ENCODE measurements at places on chromosomes 1 and 21.

DNA sequence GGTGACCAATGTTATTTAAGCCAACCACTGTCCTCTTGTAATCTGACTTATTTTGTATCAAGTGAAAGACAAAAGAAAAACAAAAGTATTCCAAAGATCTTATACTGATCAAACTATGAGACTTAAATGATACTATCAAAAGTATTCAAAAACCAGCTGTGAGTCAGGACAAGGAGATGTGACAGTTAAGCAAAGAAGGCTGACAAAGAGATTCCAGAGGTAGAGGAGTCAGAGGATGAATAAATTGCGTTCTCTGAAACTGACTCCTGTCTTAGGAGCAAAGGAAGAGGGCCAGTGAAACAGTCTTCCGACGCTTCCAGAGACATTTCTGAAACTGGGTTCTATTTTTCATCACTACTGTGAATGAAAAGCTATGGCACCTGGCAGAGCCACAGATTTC lies 20.9 kb downstream of the TMEM50B start:
- no peak for DNase-seq

DNA sequence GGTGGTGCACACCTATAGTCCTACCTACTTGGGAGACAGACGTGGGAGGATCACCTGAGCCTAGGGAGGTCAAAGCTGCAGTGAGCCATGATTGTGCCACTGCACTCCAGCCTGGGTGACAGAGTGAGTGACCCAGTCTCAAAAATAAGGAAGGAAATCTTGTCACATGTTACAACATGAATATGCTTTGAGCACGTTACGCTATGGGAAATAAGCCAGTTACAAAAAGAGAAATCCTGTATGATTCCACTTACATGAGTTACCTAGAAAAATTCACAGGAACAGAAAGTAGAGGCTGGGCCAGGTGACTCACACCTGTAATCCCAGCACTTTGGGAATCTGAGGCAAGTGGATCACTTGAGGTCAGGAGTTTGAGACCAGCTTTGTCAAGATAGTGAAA lies 6.7 kb upstream of the PADI6 start:
- DNase-seq, result no peak

DNA sequence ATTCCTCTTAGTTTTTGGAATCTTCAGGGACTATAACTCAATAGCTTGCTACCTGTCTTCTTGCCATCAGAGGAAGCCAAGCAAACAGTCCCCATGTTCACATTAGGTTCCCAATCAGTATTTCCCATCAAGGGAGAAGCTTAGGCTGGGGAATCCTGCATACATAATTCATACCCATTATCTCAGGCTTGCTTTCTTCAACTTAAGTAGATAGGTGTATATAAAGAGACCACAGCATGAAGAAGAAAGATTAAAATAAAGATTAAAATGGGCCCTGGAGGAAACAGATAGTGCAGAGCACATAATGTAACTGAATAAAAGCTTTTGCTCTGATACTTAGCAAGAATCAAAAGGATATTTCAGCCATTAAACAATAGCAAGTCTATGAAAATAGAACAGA lies 29.0 kb upstream of the KCNK1 start:
- no peak for DNase-seq

GRCh38 chr1:35499652-35500176 lies 57.5 kb downstream of the KIAA0319L start:
- DNase-seq, result no peak

- DNase-seq, result no peak
These were observed 16.4 kb downstream of the CD244 start for GRCh38 chr1:160846281-160846680.

- DNase-seq, result peak; percentile 81
These were observed 2.5 kb downstream of the MTHFR start for GRCh38 chr1:11802973-11803885.

DNA sequence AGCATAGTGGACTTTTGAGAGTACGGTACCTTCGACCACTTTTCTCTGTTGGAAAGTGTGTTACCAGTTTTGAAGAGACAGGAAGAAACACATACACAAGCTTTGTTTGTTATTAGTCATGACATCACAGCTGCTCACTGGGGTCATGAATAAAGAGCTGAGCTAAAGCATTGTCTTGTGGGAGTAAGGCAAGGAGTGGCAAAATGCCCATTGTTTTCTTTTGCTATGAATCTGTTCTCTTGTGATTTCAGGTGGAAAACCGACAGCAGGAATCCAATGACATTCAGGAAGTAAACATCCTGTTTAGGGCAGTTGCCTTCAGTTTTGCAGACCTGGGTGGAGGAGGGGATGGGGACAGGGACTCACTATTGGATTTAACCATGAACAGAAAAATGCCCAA lies 66.2 kb downstream of the RGL1 start:
- DNase-seq, result no peak

- peak; percentile 9 for DNase-seq
These were observed 228.9 kb upstream of the TMEM51 start for GRCh38 chr1:14924455-14925331.

DNA sequence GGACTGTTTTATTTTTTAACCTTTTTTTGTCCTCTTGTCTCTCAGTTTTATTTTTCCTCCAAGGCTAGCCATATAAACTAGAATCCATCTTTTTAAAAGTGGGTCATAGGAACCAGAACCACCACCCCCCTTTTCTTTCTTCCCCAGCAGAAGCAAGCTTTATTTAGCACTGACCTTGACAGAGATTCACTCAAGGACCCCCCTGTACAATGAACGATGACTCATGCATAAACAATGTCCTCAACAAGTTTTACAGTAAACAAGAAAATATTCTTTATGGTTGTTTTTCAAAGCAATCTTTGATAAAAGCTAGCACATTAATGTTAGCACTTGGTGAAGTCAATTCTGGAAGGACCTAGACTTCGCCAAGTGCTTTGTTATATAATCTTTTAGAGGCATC lies 14.1 kb downstream of the PKN2 start:
- no peak for DNase-seq

- no peak for DNase-seq
These were observed 130.4 kb upstream of the ARHGEF16 start for GRCh38 chr1:3323796-3324703.

- no peak for DNase-seq
These were observed 4.7 kb upstream of the ABCB10 start for GRCh38 chr1:229563241-229563640.

DNA sequence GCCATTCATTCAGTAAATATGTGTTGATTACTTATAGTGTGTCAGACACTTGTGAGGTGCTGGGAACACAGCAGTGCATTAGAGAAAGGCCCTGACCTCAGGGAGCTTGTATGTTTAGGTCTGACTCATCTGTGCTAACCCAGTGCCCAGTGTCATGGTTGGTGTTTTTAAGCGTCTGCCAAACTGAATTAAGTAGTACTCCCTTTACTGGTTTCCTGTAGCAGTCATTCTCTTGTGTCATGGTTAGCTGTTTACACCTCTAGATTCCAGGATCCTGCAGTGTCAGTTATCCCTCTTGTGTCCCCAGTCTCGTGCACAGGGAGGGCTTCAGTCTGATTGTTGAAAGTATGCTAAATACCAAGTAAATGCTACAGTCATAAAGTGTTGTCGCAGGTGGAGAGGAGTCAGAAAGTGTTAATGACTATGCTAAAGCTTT lies 14.2 kb downstream of the UCK2 start:
- no peak for DNase-seq

DNA sequence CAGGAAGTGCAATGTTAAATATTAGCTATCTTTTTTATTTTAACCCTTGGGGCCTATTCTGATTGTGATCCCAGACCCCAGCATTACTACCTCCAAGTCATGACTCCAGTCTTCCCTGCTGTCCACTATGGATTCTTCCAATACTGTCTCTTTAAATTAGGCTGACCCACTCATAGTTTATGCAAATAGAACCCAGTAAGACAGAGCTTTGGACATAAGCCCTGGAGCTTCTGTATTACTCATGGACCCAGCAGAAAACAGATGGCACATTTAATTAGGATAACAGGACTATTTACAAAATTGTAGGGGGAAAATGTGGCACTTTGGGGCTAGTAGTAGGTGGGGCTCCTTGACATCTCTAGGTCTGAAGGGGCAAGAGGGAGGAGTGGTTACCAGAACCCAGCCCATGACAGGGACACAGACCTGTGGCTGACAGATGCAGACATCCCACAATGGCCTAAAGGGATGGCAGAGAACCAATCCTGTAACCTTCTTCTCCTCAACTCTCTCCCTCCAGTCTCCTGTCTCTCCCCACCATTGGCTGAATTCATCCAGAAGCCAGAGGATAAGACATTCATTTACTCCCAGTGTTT lies 233.5 kb downstream of the OMA1 start:
- no peak for DNase-seq

DNA sequence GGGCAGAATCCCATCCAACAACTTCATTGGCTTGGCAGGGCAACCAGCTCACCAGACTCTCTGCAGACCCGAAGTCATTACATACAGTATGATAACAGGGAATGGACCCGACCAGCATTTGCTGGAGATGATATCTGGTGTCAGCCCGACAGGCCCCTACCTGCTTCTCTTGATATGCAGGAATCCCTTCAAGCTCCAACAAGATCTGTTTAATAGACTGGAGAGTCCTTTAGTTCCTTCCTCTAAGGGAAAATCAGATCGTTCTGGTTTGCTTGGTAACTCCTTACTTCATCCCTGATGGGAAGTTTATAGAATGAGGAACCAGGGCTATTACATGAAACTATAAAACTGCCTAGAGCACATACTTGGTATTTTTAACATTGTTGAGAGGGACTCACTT lies 61.2 kb downstream of the EDARADD start:
- DNase-seq, result no peak

DNA sequence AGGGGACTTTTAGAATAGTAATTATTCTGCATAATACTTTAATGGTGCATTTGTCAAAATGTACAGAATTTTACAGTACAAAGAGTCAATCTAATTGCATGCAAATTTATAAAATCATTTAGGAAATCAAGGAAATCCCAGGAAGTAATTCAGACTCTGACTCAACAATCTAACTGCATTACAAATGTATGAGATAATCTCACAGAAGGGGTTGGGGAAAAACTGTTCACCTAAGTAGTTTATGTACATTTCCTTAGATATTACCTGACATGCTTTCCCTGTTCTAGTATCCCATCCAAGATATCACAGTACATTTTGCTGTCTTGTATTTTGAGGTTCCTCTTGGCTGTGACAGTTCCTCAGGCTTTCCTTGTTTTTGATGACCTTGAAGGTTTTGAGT lies 4.7 kb downstream of the CRB1 start:
- no peak for DNase-seq

DNA sequence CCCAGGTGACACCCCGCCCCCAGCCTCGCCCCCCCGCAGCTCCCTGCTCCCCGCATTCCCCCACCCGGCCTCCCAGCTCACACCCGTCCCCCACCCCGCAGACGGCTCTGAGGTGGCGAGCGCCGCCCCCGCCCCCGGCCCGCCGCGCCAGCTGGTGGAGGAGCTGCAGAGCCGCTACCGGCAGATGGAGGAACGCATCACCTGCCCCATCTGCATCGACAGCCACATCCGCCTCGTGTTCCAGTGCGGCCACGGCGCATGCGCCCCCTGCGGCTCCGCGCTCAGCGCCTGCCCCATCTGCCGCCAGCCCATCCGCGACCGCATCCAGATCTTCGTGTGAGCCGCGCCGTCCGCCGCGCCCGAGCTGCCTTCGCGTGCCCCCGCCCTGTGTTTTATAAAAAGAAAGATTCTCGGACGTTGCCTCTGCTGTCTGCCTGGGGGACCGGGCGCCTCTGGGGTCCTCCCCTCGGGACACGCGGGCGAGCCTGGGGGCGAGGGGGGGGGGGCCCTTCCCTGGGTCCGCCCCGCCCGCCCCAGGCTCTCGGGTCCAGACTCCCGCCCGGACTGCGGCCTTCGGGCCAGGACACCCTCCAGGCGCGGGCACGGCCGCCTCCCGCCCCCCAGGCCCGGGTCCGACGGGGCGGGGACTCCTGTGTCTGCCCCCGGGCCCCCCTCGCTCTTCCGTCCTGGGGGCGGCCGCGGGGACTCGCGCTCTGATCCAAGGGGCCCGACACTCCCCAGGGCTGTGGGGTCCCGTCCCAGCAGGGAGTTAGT lies 1.6 kb upstream of the MMP23B start:
- peak; percentile 97 for DNase-seq

- no peak for DNase-seq
These were observed 112.9 kb downstream of the ZBTB18 start for GRCh38 chr1:244163861-244164510.

DNA sequence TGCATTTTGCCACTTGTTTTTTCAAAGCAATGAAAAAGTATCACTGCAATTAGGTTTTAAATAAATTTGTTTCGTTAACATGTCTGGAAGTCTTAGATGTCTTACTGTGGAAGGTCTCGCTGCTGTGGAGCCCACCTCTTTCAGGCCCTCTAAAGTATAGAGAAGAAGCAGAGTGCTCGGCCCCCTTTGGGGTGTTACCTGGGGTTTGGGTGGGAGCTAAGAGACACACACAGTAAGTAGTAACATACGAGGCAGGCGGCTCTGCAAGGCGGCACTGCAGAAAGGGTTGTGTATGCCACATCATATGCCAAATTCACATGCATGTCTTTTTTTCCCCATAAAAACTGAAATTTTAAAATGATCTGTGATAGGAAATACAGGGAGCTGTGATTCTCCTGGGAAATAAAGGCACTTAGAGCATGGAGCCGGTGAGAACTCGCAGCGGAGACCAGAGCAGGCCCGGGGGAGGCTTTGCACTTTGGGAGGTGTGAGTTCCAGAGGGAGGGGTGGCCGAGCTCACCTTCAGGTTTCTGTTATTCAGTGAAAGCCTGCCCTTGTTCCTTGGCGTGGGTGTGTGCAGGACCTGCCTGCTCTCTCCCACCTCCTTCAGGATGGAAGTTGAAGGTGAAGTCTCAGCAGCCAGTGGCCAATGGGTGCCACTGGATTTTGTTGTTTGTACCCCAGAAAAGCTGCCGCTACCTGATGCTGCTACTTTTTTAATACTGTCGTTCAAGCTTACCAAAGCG lies 35.7 kb upstream of the PWP2 start:
- no peak for DNase-seq

GRCh38 chr1:50861772-50862171 lies 98.3 kb downstream of the FAF1 start:
- DNase-seq, result no peak

- no peak for DNase-seq
These were observed 5.5 kb downstream of the TRMT1L start for GRCh38 chr1:185151215-185151614.

DNA sequence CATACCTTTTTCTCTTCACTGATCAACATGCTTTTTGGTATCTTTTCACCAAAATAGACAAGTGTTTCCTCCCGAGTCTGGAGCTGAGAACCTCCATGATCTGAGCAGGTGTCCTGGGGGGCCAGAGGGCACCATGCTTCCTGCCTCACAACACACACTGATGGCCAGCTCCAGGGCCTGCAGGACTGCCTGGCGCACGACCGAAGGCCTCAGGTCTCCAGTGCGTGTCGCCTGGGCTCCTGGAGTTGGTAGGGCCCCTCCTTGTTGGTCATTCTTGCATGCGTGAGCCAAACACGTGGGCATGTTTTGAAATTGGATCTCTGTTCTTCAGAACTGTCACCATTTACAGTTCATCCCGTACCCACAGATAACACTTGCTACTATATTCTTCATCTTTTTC lies 64.4 kb downstream of the SLC37A1 start:
- DNase-seq, result no peak

GRCh38 chr1:231550448-231550781 lies 21.9 kb downstream of the TSNAX start:
- peak; percentile 39 for DNase-seq

Measured in B cell (primary cell).